Stimulated activated CD4-positive, alpha-beta T cell treated with anti-CD3 and anti-CD28 coated beads, Interleukin-1b, Interleukin-23, amount 100 ng/mL, for 24 hours (primary cell): ENCODE measurements at places on chromosomes 3 and 15.

DNA sequence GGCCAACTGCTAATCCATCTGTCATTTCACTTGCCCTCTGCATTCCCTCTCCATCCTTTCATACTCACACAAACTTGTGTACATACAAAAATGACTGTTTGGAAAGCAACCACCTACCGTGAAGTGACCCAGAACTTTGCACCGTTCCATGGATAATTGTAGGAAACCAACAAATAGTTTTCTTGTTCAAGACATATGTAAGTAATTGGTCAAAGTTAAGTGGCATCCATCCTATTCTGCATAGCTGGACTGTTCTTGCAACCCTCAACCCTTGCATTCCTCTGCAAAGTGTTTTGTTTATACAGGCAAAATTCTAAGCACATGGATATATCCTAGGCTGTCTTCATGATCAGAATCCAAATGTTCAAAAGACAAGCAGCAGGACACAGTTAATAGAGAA is 592.5 kb downstream of the MECOM start:
- DNase-seq = no peak

GRCh38 chr3:112875561-112875960 is 28.9 kb upstream of the CD200R1L start:
- DNase-seq = no peak

- DNase-seq = no peak
Measured at GRCh38 chr15:41873711-41874110, 20.1 kb downstream of the SPTBN5 start.

- DNase-seq = no peak
Measured at GRCh38 chr3:134013280-134013679, 16.4 kb downstream of the SLCO2A1 start.

DNA sequence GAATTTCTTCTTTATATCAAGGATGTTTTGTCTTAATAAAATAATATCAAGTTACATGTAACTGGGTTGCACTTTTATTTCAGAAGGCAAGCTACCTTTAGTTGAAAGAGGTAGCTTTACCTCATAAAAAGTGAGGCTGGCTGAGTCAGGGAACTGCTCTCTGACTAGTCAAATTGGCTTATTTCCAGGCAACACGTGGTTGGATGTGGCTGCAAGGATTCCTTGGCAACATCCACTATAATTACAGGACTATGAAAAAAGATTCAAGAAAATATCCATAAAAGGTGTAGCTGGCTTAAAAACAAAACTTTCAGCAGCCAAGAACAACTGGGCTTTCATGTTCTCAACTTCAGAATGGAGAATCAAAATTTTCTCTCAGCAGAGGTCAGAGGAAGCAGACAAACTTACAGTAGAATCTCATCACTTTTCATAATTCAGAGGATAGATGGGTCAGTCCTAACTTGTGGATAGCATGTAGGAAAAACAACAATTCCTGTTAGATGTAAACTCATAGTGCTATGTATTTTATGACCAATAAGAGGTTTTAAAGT is 779.1 kb downstream of the MECOM start:
- DNase-seq = no peak
